ENCODE measurements at places on chromosomes 5 and 9. TPM values are rescaled to one million over a fixed set of nuclear protein-coding genes. Genes with fewer than 3 reads are reported as not detected.

GRCh38 chr9:15018096-15018637 is 107.9 kb upstream of the FREM1 start:
- no peak for DNase-seq

DNA sequence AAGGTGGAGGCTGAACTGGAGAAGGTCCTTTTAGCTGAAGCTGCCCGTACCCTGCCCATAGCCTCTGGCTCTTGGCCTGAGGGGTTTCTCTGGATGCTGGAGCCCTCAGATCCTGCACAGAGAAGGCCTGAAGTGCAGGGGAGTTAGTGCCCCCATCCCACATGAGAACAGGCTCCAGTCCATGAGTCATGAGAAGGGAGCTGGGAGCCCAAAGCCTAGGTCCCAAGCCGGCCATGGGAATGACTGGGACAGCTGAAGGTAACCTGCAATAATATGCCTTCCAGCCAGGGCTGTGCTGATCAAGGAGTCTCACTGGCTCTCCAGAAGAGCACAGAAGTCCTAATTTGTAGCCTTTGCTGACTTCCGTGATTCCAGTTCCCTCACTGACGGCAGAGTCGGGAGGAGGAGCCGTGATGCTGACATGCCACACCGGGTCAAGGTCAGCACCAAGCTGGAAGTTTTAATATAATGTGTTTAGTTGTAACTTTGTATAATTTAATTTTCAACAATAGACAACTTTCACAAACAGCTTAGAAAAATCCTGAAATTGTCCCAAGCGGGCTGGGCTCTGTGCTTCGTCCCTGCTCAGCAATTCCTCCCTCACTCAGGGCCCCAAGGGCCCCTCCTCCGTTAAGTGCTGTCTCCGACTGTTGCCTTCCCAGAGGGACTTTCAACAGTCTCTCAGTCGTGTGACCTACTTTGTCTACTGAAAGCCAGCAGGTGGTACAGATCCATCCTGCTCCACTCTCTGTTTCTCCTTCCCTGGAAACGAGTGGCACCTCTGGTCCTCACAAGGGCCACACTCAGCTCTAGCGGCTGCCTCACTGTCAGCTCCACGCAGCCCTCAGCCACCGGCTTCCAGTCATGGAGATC is 387.8 kb downstream of the GADD45G start:
- DNase-seq, result no peak

- DNase-seq, result no peak
These were observed 102.3 kb downstream of the GDNF start for GRCh38 chr5:37737326-37738056.

DNA sequence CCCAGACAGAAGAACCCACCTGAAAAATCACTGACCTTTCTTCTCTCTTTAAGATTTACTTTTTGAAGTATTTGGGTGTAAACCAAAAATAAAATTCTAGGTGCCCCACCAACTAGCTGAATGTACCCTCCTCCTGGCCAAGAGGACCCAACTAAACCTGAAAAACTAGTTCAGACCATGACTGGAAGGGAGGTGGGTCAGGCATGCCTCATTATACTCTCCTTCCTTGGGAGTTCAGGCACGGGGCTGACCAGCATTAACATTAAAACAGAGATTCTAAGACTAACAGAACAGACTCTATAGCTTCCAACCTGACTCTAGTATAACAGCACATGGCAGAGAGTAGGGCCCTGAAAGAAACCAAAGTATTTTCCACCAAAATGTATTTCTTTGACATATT is 61.4 kb downstream of the CERT1 start:
- DNase-seq, result no peak

Gene JADE2
- 33.5 TPM for total RNA-seq

Gene GNA14
- not detected for total RNA-seq
